ENCODE measurements at places on chromosomes 12 and 14.

GRCh38 chr14:97120611-97121031 lies 323.4 kb downstream of the VRK1 start:
- peak; percentile 19 for DNase-seq

DNA sequence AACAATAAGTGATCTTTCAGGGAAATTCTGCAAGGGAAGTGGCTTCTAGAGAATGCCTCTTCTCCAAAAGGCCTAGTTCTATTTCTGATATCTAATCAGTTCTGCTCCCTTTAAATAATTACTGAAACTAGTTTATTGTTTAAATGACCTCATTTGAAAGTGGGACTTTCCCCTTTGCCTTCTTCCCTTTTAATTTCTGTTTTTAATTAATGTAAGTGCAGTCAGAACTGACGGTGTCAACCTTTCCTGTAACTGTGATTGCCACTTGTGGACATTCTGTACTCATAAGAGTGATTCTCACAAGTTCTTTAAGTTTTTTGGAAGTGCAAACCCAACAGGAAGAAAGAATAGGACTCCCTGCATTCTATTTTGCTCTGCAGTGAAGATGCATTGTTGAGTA lies 265.3 kb upstream of the PLEKHG7 start:
- no peak for DNase-seq

DNA sequence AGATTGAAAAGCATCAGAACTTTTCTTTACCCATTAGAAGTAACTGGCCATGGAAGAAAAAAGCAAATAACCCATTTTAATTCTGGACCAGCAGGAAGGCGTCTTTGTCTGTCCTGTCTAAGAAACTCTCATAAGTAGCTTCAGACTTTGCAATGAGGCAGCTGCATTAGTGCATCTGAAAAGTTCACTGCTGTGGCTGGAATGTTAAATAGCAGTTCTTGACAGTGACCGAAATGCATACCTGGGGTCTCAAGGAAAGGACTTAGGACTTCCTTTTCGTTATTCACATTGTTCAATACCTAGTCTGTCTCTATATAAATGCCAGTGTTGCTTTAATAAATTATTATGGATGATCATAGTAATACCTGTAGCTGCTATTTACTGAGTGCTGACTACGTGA lies 125.9 kb downstream of the ANO4 start:
- DNase-seq, result no peak

GRCh38 chr14:60161196-60162107 lies 3.7 kb downstream of the DHRS7 start:
- DNase-seq, result no peak

GRCh38 chr12:53712059-53712643 lies 15.1 kb downstream of the CALCOCO1 start:
- DNase-seq, result no peak

GRCh38 chr12:88225776-88226175 lies 83.7 kb downstream of the TMTC3 start:
- DNase-seq, result no peak

- DNase-seq, result no peak
These were observed 5.7 kb downstream of the FAM222A start for GRCh38 chr12:109719123-109720022.

GRCh38 chr12:90945070-90945649 lies 9.8 kb downstream of the CCER1 start:
- DNase-seq, result no peak

GRCh38 chr14:22190411-22191191 lies 398.4 kb downstream of the DAD1 start:
- no peak for DNase-seq

GRCh38 chr12:84874125-84874824 lies 38.3 kb downstream of the SLC6A15 start:
- no peak for DNase-seq

Measured in central memory CD8-positive, alpha-beta T cell (primary cell).